ENCODE measurements at places on chromosomes 4 and X.

DNA sequence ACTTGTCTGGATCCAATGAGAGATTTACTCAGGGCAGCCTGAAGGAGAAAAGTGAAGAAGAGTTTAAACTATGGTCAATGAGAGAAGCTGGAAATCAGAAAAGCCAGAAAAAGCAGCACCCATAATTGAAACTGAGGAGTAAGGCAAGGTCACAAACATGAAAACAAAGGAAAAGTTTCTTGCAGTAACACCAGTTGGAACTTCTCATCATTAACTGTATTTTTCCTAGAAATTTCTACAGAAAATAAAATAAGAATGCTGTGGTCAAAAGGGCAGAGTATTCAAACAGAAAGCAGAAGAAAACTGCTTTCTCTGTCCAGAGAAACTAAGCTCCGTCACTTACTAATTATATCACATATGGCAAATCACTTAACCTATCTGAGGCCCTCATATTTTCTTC is 102.2 kb downstream of the OR13H1 start:
- DNase-seq, result no peak

GRCh38 chrX:20409991-20410390 is 143.3 kb upstream of the RPS6KA3 start:
- DNase-seq, result no peak

DNA sequence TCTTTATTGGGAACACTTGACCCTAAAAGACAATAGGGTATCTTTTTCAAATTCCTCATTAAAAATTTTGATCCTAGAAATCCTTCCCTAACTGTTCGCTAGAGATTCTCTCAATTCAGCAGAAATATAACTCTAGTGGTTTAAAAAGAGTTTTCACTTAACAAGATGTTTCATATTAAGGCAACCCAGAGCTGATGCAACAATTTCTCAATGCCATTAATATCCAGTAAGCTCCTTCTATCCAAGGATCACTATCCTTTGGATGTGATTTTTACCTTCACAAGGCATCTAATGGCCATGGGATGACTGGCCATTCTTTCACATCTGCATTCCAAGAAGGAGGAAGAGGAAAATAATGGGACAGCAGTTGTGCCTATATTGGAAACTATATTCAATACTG is 183.4 kb downstream of the ANKRD50 start:
- no peak for DNase-seq

- no peak for DNase-seq
These were observed 351.2 kb downstream of the BMPR1B start for GRCh38 chr4:95108883-95109421.

DNA sequence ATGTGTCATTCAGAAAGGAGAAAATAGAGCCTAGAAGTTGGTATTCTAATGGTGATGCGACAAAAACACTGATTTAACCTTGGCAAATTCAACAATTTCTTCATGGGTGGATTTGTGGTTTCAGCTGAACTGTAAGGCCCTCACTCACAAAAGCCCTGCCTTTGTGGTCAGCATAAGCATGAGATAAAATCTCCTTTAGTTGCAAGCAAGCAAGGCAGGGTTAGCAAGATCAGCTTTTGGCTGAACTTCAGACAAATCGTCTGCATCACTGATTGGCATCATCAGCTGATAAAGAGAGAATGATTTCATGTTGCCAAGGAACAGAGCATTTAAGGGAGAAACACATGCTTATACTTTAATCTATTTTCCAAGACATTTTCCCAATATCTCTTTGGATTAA is 2582.2 kb downstream of the PCDH7 start:
- DNase-seq, result no peak
